Choroid plexus epithelial cell (primary cell): ENCODE measurements at places on chromosomes 6 and 20.

DNA sequence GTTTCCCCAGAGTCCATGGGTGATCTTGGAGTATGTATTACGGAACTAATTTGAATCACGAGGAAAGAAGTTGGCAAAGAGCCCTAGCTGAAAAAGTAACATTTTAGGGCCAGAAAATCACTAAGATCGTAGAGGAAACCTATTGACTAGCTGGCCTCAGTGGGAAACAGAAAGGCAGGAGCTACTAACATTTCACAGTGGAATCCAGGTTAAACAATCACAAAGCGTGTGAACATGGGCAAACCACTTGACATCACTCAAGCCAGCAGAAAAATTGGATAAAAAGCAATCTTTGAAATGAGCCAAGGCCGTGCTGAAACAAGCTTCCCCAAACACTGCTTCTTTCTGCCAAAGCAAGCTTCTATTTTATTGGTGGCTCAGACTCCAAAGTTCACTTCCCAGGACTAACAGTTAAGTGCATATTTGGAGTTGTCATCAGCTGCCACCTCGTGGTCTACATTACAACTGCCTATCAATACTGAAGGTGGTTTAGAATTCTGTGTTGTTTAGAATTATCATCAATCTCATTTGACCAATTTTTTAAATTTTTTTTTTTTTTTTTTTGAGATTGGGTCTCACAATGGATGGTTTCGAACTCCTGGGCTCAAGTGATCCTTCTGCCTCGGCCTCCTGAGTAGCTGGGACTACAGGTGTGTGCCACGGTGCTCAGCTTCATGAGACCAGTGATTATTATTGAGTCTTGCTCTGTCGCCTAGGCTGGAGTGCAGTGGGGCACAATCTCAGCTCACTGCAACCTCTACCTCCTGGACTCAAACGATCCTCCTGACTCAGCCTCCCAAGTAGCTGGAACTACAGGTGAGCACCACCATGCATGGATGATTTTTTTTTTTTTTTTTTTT lies 10.6 kb downstream of the RPS10 start:
- peak; percentile 88 for DNase-seq

GRCh38 chr6:128339635-128340450 lies 180.6 kb downstream of the PTPRK start:
- DNase-seq = peak; percentile 60

DNA sequence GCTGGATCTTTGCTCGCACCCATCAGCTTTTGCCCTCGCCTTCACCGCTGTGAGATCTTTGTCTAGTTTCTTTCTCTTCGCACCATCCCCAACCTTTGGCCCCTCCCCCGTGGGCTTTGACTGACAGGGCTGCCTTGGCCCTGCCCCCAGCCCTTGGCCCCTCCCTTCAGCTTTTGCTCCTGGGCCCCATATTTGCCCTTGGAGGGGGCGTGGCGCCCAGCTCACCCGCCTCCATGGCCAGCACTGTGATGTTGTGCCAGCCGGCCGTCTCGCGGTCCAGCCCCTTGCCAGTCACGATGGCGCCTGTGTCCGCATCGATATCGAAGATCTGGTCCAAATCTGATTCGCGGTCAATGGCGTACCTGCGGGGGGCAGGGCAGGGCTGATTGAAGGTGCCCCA lies 81.1 kb downstream of the CD40 start:
- no peak for DNase-seq

GRCh38 chr6:25346064-25346463 lies 66.9 kb downstream of the CARMIL1 start:
- no peak for DNase-seq

DNA sequence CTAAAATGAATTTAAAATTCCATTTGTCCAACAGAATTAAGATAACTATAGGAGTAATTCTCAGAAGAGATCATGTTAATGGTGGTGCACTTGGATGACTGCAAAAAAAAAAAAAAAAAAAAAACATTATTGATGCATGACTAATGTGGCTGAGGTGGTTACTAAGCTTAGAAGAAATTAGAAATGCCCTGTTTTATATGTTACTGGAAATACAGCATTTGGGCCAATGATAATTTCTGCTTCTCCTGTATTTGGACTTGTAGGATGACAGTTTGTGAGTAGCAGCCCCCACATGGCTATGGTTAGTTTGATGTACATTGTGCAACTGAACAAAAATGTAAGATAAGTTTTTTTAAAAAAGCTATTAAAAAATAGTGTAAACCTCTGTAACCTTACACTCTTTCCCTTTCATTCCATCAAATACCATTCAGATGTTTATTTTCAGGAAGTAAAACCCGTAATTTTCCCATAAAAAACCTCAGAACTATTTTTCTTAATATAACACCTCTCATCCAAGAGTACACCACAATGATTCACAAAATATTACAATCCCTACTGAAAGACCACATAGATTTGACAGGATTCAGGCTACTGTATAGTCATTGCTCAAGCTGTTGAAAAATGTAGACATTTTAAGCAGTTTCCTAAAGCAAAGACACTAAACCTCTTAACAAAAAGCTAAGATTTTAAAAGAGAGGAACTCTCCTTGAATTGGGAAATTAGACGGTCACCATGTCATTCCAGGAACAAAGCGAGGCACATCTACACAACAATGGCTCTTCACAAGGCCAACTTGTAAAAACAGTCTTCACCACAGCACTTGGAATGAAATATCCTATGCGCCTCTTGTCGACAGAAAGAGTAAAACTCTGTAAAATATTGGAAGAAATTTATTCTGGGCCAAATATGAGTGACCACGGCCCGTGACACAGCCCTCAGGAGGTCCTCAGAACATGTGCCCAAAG lies 83.0 kb downstream of the WDR27 start:
- peak; percentile 74 for DNase-seq

DNA sequence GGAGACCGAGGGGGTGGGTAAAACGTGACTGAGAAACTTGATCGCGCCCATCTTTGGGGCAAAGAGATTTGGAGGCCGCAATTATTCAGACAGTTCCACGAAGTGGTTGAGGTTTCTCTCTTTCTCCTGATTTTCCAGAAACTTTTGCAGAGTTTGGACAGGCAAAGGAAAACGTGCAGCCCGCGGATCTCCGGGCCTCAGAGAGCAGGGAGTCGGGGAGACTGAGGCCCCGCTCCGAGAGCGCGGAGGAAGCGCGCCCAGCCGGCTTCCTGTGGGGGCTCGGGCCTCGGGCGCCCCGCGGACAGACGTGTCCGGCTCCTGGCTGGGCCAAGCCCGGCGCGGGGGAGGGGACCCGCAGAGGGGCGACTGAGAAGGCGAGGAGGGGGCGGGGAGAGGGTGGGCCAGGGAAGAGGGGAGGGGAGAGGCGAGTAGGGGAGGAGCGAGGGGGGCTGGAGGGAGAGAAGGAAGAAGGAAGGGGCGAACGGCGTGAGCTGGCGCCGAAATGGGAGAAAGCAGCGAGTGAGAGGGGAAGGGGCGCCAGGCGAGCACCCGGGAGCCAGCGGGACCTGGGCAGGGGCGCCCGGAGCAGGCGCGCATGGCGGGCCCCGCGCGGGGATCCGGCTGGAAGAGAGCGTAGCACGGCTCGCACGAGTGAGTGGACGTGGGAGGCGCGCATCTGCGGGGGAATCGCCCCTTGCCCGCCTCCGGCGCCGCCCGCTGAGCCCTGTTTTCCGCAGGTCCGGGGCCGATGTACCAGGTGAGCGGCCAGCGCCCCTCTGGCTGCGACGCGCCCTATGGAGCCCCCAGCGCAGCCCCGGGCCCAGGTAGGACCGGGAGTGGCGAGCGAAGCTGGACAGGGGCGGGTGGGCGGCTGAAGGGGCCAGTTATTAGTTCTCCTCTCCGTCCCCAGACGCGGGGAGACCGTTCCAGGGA lies at the start of gene MDFI:
MDFI (plus strand) TSS at position 467 of the 933 bp plus-strand sequence; CDS start at position 749, 282 bp downstream.
- DNase-seq = peak; percentile 63

DNA sequence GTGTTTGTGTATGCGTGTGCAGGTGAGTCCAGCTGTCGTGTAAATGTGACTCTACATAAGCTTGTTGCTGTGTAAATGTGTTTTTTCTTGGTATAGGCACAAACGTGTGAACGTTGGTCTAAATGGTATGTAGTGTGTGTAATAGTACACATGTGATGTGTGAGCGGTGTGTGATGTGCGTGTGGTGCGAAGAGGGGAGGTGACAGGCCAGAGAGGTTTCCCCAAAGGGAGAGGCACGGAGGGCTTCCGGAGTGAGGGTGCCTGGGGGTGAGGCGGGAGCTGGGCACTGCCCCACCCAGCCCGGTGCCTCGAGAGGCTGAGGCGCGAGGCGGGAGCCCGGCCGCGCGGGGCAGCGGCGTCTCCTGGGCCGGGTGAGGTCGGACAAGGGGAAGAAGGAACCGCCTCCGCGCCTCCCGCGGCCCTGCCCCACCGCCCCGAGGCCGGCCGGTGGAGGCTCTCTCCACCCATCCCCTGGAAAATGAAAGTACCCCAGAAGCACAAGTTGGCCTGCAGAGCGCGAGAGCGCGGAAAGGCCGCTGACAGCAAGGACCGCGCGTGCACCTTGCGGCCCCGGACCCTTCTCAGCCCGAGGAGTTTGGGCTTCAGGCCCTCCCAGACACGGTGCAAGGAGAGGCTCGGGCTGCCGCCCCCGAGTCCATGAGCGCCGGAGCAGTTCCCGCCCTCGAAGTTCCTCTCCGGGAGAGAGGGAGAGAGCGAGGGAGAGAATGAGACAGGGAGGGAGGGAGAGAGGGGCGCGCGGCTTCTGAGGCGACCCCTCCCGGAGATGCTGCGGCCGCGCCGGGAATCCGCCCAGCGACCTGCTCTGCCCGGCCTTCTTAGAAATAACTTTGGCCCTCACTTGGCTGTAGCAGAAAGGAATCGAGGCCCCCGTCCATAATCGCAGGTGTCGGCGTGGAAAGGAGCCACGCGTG lies 43.2 kb upstream of the OSTM1 start:
- peak; percentile 25 for DNase-seq

DNA sequence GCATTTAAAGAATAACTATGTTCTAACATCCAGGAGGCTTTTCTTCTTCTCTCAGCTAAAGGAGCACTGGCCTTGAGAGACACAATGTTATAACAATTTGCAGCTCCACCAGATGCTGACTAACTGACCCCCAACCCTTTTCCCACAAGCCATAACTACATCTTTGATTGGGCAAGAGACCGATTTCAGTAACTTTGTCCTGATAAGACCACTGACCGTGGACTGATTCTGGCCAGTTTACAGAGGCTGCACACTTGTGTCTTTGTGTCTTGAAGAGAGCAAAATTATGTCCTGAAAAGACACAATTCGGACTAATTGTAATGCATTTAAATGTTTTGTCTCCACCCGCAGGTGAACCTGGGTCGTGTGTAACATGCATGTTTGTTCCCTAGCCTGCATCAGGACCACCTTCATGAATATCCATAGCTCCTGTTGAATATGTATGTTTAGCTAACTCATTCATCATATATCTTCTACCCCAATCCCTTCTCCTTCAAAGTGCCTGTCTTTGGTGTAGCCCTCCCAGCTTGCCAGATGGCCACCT lies 22.3 kb downstream of the ABRACL start:
- DNase-seq = peak; percentile 14
